ENCODE measurements at places on chromosomes 12 and 14. TPM values are rescaled to one million over a fixed set of nuclear protein-coding genes. Genes with fewer than 3 reads are reported as not detected.

The NOVA1 gene
- 4.9 TPM for polyA plus RNA-seq

The SLC39A5 gene
- 0.27 TPM for polyA plus RNA-seq

The MSRB3 gene
- 0.46 TPM for polyA plus RNA-seq

The CIDEB gene
- polyA plus RNA-seq, result 0.09 TPM

The LRIG3 gene
- polyA plus RNA-seq, result 4.4 TPM

The IFNG-AS1 gene
- polyA plus RNA-seq, result not detected

The CNOT2 gene
- 48.8 TPM for polyA plus RNA-seq

The ART4 gene
- polyA plus RNA-seq, result not detected

The LRRC10 gene
- not detected for polyA plus RNA-seq

The NUAK1 gene
- 6.7 TPM for polyA plus RNA-seq

The SETD1B gene
- 1.3 TPM for polyA plus RNA-seq

The MGP gene
- not detected for polyA plus RNA-seq

The KCNMB4 gene
- polyA plus RNA-seq, result 10.0 TPM

The HOMEZ gene
- 12.3 TPM for polyA plus RNA-seq

The NGB gene
- polyA plus RNA-seq, result 0.60 TPM

The PTGER2 gene
- 1.2 TPM for polyA plus RNA-seq

The TMEM132C gene
- 0.23 TPM for polyA plus RNA-seq

The KLHL33 gene
- 0.17 TPM for polyA plus RNA-seq

The LTBP2 gene
- polyA plus RNA-seq, result 0.48 TPM

The OR4Q2 gene
- polyA plus RNA-seq, result not detected

The ATF7 gene
- polyA plus RNA-seq, result 8.3 TPM

The KRT82 gene
- not detected for polyA plus RNA-seq

The NKX2-1 gene
- polyA plus RNA-seq, result not detected

Data from H1 (cell line).